ENCODE measurements at places on chromosomes 16 and 17. TPM values are rescaled to one million over a fixed set of nuclear protein-coding genes. Genes with fewer than 3 reads are reported as not detected.

DNA sequence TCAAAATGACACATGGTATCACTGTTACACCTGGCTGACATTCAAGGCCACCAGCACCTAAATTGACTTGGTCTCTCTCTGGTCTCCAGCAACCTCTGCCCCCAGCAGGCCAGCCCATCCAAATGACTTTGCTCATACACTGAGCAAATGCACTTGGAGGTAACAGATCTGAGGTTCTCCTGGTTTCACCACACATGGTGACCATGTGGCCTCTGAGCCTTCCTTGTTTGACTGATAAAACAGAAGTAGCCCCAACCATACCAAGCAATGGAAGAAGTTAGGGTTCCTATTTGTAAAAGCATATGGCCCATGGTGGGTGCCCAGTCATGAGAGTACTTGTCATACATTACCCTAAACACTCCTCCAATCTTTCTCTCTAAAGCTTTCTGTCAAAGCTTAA, 181.7 kb downstream of the MRTFB start:
- DNase-seq: no peak
- peaks cover 17% of the 10 kb centered on the region for H3K36me3 ChIP-seq
- no peaks in the 10 kb centered on the region for H3K27me3 ChIP-seq
- H3K4me1 ChIP-seq: no peaks in the 10 kb centered on the region

DNA sequence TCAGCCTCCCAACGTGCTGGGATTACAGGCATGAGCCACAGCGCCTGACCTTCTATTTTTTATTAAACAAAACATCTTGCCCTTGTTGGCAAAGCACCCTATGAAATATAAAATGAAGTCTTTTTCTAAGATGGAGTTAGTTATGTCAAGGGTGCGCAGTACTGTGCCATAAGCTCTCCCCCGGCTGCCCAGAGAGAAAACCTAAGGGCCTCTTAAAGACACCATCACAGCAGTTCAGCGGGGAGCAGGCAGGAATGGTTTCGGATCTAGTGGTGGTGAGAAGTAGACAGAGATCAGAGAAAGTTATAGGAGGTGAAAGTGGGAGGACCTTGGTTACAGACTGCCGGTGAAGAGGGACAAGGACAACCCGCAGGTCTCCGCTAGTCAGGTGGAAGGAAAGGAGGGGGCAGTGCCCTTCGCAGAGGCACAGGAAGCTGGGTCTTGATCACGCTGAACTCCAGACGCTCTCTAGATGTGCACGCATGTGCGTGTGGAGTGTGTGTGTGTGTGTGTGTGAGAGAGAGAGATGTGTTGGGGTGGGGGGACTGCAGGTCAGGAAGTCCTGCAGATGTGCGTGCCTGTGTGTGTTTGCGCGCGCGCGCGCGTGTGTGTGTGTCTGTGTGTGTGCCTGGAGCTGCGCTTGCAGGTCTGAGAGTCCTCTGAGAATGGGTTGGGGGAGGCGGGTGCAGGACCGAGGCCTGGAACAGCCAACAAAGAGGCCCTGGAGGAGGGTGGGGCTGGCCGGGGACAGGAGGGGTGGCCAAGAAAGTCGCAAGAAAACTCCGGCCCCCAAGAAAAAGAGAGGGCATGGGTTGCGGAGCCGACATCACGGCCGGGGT, 748 bp upstream of the CMTM3 start:
- no peaks in the 10 kb centered on the region for H3K27me3 ChIP-seq
- peak overlapping the region; percentile 98 for H3K27ac ChIP-seq
- peaks cover 14% of the 10 kb centered on the region for H3K36me3 ChIP-seq
- peak; percentile 87 for DNase-seq
- peak overlapping the region; percentile 96 for H3K4me3 ChIP-seq

- DNase-seq: peak; percentile 91
- peak within 1 kb of the TSS; percentile 92 for H3K27ac ChIP-seq
- H3K4me3 ChIP-seq: peak within 1 kb of the TSS; percentile 97
- H3K36me3 ChIP-seq: peaks cover 45% of the 10 kb centered on the region
- H3K4me1 ChIP-seq: peaks cover 27% of the 10 kb centered on the region
These were observed at the start of gene ACTG1 for GRCh38 chr17:81512562-81513371. TSS of gene ACTG1 (minus strand) at chr17:81512799. CDS start at chr17:81512354, 445 bp downstream.

DNA sequence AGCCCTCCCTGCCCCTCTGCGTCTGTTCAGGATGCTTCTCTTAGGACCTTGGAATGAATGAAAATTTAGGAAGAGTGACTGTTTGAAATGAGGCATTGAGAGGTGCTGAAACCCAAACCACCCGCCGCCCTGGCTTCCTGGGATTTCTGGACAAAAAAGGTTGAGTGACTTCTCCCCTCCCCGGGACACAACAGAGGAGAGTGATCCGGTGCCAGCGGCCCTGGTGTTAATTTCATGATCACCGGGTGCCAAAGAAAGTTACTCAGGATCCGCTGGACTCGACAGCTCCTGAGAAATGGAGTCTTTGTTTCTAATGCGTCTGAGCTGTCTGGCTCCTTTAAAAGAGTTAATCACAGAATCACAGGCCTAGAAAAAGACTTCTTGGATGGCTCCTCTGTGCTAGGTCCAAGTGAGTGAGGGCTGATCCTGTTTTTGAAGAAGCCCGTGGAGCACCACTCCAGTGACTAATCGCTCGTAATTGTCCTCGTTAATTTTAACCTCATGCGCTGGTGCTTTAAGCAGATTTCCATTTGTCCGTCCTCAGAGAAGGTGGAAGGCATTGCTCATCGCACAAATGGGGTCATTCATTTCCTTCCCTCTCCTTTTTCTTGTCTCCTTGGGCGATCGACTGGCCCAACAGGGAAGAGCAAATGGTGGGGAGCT, 144.4 kb upstream of the ZFHX3 start:
- no peaks in the 10 kb centered on the region for H3K27me3 ChIP-seq
- no peak overlapping the region for H3K27ac ChIP-seq
- no peaks in the 10 kb centered on the region for H3K36me3 ChIP-seq
- no peak overlapping the region for H3K4me3 ChIP-seq

GRCh38 chr16:56190677-56191155, 573 bp upstream of the GNAO1 start:
- no peak for DNase-seq
- H3K27ac ChIP-seq: no peak overlapping the region
- H3K36me3 ChIP-seq: no peaks in the 10 kb centered on the region
- H3K4me3 ChIP-seq: peak overlapping the region; percentile 59

DNA sequence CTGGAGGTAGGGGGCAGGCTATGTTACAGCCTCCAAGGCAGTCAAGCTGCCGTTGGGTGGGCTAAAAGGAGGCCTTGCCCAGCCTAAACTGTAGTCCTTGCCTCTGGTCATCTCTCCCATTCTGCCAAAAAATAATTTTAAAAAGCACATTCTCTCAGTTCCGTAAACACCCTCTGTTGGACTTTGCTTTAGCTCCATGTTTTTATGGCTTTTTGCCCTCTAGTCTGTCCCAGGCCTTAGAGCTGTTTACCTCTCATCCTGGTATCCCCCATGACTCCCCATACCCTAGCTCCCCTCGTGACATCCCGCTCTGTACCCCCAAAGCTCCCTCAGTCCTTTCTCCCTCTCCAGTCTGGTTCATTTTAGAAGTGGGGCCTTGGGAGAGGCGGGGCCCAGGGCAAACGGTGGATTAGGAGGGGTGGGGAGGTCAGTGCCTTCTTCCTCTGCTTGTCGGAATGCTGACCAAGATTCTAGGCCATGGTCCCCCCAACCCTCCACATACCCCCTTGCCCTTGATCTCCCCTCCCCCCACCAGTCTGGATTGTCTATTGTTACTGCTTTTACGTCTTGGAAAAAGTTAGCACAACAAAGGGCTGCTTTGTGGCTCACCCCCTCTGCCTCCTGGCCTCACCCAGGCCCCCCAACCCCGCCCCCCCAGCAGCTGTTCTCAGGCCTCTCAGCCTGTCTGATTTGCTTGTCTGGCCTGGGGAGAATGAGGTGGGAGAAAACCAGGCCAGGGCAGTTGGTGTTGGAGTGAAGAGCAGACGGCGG, 18.4 kb downstream of the GJD3 start:
- H3K4me1 ChIP-seq: peaks cover 68% of the 10 kb centered on the region
- H3K36me3 ChIP-seq: peaks cover 21% of the 10 kb centered on the region
- peak overlapping the region; percentile 18 for H3K27ac ChIP-seq
- H3K27me3 ChIP-seq: no peaks in the 10 kb centered on the region
- DNase-seq: no peak

- no peak for DNase-seq
- no peak overlapping the region for H3K27ac ChIP-seq
- H3K4me1 ChIP-seq: no peaks in the 10 kb centered on the region
- peaks cover 2% of the 10 kb centered on the region for H3K27me3 ChIP-seq
- no peak overlapping the region for H3K4me3 ChIP-seq
These were observed 114.9 kb upstream of the TOM1L1 start for GRCh38 chr17:54785643-54786268.

- no peak overlapping the region for H3K27ac ChIP-seq
- peaks cover 6% of the 10 kb centered on the region for H3K4me1 ChIP-seq
- no peak for DNase-seq
These were observed 149.6 kb upstream of the CIBAR2 start for GRCh38 chr16:85261657-85262557.

- peaks cover 25% of the 10 kb centered on the region for H3K27me3 ChIP-seq
- no peak for DNase-seq
- no peak overlapping the region for H3K27ac ChIP-seq
- no peak overlapping the region for H3K4me3 ChIP-seq
These were observed 3.7 kb upstream of the OR3A2 start for GRCh38 chr17:3389791-3390190.

DNA sequence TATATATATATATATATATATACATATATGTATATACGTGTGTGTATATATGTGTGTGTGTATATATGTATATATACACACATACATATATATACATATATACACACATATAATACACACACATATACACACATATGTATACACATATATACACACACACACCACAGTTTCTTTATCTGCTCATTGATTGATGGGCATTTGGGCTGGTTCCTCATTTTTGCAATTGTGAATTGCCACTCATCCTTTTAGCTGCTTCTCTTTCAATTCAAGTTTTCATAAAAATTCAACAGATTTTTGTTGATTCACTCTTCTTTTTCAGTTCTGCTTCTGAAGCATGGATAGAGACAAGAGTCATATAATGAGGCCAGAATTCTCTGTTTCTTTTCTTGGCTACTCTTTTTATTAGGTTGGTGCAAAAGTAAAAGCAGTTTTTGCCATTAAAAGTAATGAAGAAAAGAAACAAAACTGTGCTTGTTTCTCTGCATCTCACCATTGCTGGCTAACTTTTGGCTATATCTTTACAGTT, 44.5 kb downstream of the SLFN5 start:
- no peak overlapping the region for H3K4me3 ChIP-seq
- H3K36me3 ChIP-seq: no peaks in the 10 kb centered on the region
- H3K27me3 ChIP-seq: no peaks in the 10 kb centered on the region
- H3K27ac ChIP-seq: no peak overlapping the region
- H3K4me1 ChIP-seq: peaks cover 39% of the 10 kb centered on the region

- peak overlapping the region; percentile 28 for H3K27ac ChIP-seq
- DNase-seq: no peak
- no peaks in the 10 kb centered on the region for H3K36me3 ChIP-seq
- peaks cover 3% of the 10 kb centered on the region for H3K4me1 ChIP-seq
These were observed 34.2 kb upstream of the ZNF469 start for GRCh38 chr16:88348377-88349152.

- peaks cover 3% of the 10 kb centered on the region for H3K27me3 ChIP-seq
- H3K4me3 ChIP-seq: no peak overlapping the region
- no peak overlapping the region for H3K27ac ChIP-seq
- H3K36me3 ChIP-seq: no peaks in the 10 kb centered on the region
- no peaks in the 10 kb centered on the region for H3K4me1 ChIP-seq
These were observed 166.3 kb downstream of the ANKFN1 start for GRCh38 chr17:56319531-56319930.

GRCh38 chr16:4677390-4677789, 16.0 kb upstream of the NUDT16L1 start:
- DNase-seq: no peak
- peak overlapping the region; percentile 99 for H3K27ac ChIP-seq
- H3K27me3 ChIP-seq: no peaks in the 10 kb centered on the region
- H3K36me3 ChIP-seq: peaks cover 23% of the 10 kb centered on the region
- H3K4me3 ChIP-seq: peak overlapping the region; percentile 77
- peaks cover 39% of the 10 kb centered on the region for H3K4me1 ChIP-seq

DNA sequence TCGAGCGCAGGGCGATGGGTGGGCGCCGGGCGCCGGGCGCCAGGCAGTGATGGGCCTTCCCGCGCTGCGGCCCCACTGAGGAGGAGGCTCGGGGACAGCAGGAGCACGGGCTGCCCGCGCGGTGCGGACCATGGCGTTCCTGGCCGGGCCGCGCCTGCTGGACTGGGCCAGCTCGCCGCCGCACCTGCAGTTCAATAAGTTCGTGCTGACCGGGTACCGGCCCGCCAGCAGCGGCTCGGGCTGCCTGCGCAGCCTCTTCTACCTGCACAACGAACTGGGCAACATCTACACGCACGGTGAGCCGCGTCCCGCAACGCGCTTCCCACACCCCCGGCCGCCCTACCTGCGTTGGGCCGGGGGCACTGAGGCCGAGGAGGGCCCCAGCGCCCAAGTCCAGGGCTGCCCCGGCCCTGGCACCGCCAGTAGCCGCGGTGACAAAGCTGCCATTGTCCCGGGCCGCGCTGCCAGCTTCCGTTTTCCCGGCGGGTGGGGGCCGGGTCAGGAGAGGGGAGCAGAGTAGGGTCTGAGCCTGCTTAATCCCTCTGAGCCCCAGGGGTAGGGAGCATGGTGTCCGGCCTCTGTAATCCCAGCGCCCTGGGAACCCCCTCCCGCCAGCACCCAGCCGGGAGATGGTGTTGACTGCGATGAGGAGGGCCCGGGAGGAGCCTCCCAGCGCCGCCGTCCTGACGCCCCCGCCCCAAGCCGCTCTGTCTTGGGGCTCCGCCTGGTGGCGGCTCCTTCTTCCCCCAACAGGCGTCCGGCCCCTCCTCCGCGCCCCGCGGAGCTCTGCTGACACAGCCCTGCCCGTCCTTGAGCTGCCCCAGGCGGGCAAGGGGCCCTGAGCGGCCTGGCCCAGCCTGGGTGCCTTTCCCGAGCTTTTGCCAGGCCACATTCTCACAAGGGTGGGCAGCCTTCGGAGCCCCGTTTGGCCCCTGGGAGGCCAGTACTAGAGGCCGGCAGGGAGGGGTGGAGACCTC, 685 bp downstream of the PAQR4 start:
- peaks cover 23% of the 10 kb centered on the region for H3K36me3 ChIP-seq
- H3K27ac ChIP-seq: no peak overlapping the region
- peak overlapping the region; percentile 79 for H3K4me3 ChIP-seq

The CACNA1G gene
- not detected for total RNA-seq

The TP53TG3 gene
- total RNA-seq: not detected

The VTN gene
- 0.11 TPM for total RNA-seq

The KRT222 gene
- total RNA-seq: not detected

The KRT31 gene
- total RNA-seq: not detected

The CTDNEP1 gene
- total RNA-seq: 159 TPM

The NXN gene
- total RNA-seq: 1.2 TPM

The PIRT gene
- not detected for total RNA-seq
